Right renal pelvis (tissue), 4 donors: ENCODE measurements at places on chromosomes 13 and 19. TPM values are rescaled to one million over a fixed set of nuclear protein-coding genes. Genes with fewer than 3 reads are reported as not detected.

GRCh38 chr19:36101550-36102327 lies 9.2 kb upstream of the OVOL3 start:
- DNase-seq = no peak

Gene C19orf85
- not detected for polyA plus RNA-seq

DNA sequence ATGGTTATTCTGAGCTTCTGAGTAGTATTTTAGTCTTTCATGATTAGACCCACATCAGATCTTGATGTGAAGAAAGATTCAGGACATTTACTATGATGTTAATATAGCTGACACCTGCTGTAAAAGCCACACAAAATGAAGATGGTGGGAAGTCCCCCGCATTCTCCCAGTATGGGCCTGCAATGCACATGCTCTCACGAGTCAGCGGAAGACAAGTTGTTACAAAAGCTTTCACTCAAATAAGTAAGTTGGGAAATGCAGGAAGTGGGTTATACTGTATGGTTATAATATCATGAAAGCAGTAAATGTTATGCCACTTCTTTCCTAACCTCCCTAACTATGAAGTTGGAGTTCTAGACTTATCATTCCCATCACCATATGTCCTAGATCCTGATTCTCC lies 171.9 kb downstream of the KLF5 start:
- DNase-seq = no peak

GRCh38 chr13:111177081-111177711 lies 62.1 kb downstream of the ARHGEF7 start:
- no peak for DNase-seq

Gene FAM83E
- polyA plus RNA-seq = 1.6 TPM

Gene CADM4
- 48.7 TPM for polyA plus RNA-seq

Gene ZNF813
- polyA plus RNA-seq = 5.4 TPM
